ENCODE measurements at places on chromosomes 5 and 9.

DNA sequence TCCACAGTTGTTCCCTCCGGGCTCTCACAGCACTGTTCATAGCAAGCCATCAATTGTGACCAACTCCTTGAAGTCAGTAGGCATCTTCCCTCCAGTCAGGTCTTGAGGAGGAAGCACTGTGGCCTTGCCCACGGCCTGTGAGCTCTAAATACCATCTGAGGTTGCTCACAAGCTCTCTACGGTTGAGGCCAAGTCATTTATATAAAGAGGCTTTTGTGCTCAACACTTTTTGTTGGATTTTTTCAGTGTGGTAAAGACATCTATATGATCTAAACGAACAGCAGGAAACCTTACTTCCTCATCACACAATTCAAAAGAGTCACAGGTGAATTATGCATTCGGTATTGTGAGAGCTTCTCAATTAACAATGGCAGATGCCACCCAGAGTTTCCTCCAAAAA lies 97.3 kb downstream of the ZNF462 start:
- DNase-seq: no peak

DNA sequence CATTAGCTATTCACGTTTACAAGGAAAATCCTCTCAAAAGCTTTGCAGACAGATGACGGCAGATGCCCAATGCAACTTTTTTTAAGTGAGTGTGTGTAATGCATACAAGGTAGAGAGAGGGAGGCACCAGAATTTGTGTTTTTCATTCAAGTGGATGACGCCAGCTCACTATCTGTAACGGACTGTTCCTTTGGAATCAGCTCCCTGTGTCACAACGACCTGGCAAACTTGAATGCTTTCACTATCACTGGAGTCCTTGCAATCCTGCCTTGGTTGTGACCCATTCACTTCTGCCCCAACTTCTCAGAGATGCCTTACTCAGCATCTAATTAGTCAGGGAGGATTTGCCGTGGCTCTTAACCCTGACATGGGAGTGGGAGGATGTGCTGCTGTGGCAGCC lies 148.5 kb downstream of the BNC2 start:
- no peak for DNase-seq

DNA sequence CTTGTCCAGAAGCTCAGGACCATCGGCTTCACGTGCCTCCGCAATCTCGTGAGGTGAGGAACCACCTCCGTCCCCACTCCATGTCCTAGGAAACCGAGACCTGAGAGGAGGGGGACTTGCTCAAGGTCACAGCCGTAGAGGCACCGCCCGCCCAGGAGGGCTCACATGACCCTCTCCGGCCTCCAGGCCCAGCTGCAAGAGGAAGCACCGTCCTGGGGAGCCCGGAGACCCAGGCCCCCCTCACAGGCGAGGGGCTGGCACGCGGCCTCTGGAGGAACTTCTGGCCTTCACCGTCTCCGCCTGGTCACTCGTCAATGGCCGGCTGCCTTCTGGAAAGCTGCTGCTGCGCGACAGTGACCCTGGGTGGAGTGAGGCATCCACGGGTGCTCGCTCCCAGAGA lies 24.2 kb downstream of the FAM78A start:
- no peak for DNase-seq

- DNase-seq: no peak
Measured at GRCh38 chr9:84932915-84933527, 263.5 kb downstream of the NTRK2 start.

- no peak for DNase-seq
Measured at GRCh38 chr5:142826093-142826492, 55.9 kb downstream of the ARHGAP26 start.

GRCh38 chr9:113580041-113580953 lies 116.8 kb downstream of the RGS3 start:
- peak; percentile 66 for DNase-seq

GRCh38 chr5:92267830-92268229 lies 884.7 kb upstream of the ARRDC3 start:
- DNase-seq: no peak

DNA sequence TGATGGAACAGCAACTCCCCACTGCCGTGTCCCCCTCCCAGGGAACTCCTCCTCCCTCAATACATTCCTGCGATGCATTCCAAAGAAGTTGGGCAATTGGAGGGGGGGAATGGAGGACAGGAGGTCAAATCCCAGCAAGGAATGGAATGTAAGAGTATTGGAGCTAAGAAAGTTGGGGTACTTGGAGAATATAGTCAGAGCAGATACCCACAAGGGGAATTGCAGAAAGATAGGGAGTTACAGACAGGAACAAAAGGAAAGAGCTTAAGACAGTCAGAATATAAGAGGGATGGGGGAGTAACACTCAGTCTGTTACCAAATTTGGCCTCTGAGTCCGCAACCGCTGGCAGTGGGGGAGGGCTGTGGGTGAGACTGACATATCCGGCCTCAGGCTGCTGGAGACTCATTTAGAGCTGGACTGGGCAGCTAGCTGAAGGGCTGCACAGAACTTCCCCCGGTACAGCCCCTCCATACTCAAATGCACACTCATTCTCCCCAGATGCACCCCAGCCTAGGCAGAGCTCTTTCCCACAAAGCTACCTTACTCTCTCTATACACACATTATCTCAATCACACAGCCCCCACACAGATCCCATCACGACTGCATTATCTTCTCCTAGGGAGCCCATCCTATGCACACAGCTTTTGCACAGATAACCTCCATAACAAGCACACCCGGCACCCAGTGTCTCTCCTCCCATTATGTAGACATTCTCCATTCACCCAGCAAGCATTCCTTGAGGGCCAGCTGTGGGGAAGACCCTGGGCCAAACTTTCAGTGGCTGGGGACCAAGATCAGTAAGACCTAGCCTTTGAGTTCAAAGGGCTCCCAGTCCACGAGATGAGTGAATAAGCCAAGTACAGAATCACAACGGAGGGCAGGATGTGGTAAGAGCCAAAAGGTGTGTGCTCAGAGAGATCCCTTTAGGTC lies 3.7 kb downstream of the TLN1 start:
- no peak for DNase-seq

GRCh38 chr5:166342402-166342801 lies 1949.0 kb upstream of the WWC1 start:
- DNase-seq: no peak

GRCh38 chr9:114434878-114435311 lies 47.1 kb upstream of the AKNA start:
- no peak for DNase-seq

- DNase-seq: no peak
Measured at GRCh38 chr5:140038373-140038957, 4.6 kb downstream of the NRG2 start.

DNA sequence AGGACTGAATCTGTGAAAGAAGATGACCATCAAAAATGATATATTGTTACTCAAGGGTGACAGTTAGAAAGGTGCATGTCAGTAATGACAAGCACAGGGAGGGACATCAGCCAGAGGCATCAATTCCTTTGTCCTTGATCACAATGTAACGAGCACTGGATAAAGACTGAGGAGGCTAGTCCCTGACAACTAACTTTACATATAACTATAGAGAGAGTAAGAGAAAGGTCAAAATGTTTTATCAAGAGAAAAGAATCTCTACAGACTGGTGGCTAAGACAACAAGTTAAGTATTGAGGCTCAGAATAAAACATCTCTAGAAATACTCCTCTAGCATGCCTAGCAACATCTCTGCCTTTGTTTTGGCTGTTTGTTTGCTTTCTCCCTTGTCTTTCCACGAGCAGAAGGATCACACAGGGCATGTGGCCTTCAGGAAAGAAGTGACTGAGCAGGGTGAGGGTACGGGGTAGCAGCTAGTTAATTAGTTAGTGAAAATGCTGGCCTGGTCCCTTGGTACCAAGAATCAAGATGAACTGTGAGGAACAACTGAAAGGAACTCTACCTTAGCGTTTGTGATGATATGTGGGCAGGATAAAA lies 724.1 kb upstream of the MEF2C start:
- DNase-seq: no peak
